AG04449 (cell line): ENCODE measurements at places on chromosomes 5 and 9.

GRCh38 chr9:82673919-82674318 is 389.0 kb downstream of the RASEF start:
- DNase-seq, result no peak

GRCh38 chr9:137814841-137815240 is 62.7 kb upstream of the CACNA1B start:
- no peak for DNase-seq

DNA sequence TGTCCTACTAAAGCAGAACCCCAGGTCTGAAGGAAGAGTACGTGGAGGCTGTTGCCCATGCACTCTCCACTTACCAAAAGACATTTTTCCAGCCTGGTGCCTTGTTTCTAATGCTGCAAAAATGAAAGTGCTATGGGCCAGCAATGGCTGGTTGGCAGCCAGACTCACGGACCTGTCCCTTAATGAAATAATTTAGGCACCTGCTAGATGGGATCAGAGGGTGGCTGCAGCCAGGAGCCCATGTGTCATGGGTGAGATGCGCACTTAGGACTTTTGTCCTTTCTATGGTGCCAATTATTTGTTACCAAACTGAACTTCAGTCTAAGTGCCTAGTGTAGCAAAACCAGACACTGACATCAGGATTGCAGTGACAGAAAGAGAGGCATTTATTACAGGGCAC is 276.3 kb downstream of the YTHDC2 start:
- no peak for DNase-seq

DNA sequence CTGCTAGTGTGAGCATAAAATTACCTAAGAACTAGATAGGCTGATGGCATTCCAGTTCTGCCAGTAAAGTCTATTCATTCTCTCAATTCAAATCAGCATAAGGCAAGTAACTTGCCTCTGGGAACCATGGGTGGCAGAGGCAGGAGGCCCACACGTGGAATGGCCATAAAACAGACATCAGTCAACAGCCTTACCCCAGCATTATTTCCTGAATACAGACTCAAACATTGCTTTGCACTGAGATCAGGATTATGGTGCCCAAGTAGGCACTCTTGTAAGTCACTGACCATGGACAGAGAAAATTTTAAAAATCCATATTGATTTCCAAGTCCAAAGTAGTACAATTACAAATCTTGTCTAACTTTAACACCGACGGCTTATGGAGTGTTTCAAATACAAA is 157.7 kb downstream of the NR2F1-AS1 start:
- DNase-seq, result no peak

DNA sequence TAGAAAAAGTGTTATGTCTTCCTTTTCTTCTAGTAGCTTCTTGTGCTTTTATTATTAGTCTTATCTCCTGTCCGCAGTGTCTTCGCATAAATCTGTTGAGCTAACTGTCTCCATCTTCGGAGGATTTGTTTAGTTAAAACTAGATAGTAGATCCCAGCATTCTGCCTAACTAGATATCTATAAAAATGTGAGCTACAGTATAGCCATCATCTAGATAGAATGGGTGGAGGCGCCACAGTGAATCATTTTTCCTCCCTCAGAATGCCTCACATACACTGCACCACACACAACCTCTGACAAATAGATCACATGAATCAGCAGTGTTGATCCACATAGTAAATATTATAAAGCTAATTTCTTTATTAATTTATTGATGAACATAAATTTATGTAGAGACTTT is 220.3 kb upstream of the GAS1 start:
- no peak for DNase-seq

DNA sequence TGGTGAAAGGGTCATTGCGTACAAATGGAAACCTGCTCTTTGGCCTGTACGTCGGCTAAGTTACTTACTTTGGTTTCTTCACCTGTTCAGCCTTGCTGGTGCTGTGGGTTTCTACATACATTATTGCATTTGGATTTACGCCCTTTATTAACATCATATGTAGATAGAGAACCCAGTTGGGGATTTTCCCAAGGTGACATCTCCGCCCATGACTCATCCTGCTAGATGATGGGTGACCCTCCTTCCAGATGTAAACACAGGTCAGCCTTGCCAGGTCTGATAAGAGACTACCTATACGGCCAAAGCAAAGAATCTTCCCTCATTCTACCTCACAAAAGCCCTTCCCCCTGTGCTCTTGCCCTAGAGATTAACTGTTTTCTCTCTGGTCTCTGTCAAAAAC is 360.9 kb downstream of the KDM4C start:
- DNase-seq, result no peak

- no peak for DNase-seq
Measured at GRCh38 chr5:39500551-39501175, 75.9 kb upstream of the DAB2 start.

- no peak for DNase-seq
Measured at GRCh38 chr9:20397348-20397747, 225.0 kb downstream of the MLLT3 start.

DNA sequence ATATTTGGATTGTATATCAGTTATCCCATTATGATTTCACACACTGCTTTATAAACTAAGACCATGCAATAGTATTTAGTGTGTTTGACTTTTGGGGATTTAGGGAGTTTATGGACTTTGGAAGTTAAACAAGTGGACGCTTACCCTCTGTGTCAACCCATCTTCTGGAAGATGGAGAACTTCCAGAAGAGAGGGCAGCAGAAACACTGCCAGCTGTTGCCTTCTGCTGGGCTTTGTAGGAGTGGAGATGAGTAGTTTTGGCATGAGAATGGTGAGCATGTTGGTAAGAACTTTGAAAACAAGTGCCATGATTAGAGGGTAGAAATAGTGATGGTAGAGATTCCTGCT is 2.2 kb downstream of the DNAJC25 start:
- DNase-seq, result no peak

DNA sequence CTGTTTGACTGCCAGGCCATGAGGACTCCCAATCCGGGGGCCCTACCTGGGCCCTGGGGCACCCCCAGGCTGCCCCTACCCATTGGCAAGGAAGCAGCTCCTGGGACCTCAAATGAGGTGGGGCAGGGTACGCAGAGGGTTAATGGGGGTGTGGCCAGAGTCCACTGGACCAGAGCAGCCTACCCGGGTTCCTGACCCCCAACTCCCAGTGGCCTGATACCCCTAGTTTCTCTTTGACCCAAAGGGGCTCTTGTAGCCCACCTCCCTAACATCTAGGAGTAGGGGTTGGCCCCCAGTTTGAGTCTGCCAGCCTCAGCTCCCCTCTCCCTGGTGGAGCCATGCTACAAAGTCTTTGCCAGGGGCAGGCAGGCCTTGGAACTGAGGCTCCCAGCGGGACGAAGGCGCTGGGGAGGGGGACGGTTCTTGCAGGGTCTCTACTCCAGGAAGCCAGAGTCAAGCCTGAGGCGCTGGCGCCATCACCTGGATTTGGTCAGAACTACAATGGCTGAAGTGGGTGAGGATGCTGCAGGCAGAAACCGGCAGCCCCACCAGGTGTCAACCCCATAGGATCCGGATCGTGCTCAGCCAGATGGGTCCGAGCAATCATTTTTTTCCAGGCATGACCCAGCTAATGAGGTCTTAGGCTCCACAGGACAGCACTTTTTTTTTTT is 8.4 kb upstream of the CERCAM start:
- no peak for DNase-seq

DNA sequence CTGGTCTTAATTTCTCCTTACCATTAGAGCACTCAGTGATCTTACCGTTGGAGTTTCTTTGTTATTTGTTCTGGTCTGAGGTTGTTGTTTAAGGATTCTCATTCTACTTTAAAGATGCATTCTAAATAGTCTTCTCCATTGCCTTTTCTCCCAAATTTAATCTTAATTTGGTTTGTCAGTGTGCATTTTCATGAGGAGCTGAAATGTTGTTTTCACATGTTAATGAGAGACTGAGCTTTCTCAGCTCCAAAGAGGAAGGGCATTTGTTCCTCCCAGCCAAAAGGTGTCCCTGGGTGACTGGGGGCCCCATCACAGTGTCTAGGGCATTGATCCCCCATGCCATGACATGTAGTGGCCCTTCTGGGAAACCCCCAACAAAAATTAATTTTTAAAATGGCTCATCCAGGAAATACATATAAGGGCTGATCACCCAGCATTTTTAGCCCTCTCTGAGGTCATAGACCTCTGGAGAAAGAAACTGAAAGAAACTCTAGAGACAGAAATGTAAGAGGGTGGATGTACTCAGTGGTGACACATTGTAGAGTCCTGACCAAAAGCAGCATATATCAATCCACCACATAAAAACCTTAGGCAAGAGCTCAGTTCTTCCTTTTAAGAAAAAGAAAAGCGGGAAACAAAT is 240.4 kb upstream of the RAI14 start:
- DNase-seq, result no peak

DNA sequence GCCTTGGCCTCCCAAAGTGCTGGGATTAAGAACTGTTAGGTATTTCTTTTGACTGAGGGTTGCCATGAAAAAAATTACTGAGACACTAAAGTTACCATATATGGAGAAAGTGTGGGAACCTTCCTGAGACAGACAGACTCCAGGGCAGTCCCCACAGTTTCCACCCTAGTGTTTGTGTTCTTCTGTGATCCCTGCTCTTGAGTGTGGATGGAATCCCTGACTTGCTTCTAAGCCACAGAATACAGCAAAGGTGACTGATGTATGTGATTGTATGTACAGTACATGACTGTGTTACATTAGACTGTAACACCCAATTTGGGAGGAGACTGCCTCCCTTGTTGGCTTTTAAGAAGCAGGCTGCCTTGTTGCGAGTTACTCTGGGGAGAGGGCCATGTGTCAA is 24.7 kb upstream of the ADAM19 start:
- no peak for DNase-seq

DNA sequence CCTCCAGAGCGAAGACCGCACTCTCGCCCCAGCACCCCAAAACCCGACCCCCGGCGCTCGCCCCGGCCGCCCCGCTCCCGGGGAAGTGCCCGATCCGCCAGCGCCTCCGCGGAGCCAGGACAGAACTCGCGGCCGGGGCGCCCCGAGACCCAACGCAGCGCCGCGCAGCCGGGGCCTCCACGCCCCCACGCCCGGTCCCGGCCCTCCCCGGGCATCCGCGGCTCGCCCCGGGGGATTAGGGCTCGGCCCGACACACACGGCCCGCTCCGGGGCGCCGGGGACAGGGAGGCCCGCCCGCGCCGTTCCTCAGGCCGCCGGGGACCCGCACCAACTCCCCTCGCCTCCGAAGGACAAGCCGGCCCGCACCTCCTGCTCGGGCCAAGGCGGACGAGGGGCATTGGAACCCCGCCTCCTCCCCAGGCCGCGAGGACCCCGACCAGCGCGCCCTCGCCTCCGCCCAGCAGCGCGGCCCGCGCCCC is 544 bp downstream of the FNBP1 start:
- no peak for DNase-seq

DNA sequence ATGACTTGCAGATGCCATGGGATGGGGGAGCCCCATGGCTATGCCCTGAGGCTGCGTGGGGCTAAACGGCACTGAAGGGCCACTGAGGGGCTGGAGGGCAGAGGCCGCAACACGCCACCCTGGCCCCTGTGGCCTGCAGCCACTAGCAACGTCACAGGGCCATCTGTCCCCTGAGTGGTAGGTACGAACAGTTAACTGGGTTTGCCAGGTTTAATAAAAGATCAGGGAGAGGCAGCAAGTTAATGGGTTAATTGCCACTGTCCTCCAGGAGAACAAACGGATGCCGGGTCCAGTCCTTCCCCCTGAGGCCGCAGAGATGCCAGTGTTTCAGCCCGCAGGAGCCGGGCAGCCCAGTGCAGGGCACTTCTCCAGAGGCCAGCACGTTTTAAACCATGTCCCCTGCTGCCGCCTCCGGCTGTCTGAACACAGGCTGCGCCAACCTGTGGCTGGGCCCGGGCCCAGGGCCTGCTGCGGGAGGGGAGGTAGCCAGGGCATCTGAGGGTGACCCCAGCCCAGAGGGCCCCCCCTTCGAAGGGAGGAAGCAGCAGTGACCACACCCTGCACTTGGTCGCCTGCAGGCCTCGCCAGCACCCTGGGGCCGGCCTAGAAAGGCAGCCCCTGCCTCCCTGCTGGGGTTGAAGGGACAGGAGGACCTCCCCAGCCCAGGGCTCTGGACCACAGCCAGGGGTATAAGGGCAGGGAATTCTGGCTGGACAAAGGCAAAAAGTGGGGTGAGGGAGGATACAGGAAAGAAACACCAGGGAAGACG is 227.3 kb downstream of the FANCC start:
- DNase-seq, result no peak

DNA sequence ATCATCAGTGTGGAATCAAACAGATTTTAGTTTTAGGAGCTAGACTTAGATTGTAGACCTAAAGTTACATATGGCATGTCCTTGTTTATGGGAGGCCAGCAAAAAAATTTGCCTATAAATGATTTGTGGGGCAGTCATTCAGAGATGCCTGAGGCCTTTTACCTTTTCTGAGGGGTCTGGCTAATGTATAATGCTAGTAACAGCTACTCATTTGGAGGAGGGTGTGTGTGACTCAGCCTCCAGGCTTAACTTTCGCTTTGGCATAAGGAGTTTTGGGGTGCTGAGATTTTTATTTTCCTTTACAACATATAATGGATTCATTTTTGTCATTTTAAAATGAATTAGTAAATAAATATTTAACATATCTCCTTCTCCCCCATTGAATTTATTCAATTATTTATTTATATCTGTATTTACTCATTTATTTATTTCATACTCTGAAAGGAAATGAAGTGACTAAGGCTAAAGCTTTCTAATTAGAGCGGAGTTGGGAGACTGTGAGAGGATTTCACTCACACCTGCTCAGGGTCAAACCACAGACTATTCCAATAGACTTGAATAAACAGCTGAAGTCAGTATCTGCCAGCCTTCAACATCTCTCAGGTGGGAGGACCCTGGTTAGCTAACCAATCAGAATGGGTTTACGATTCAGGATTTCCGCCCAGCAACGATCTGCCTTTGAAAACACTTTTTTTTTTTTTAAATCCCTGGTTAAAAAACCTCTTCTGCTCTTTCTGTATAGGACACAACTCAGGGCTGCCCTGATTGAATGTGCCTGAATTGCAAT is 487.5 kb upstream of the SGCD start:
- DNase-seq, result no peak

DNA sequence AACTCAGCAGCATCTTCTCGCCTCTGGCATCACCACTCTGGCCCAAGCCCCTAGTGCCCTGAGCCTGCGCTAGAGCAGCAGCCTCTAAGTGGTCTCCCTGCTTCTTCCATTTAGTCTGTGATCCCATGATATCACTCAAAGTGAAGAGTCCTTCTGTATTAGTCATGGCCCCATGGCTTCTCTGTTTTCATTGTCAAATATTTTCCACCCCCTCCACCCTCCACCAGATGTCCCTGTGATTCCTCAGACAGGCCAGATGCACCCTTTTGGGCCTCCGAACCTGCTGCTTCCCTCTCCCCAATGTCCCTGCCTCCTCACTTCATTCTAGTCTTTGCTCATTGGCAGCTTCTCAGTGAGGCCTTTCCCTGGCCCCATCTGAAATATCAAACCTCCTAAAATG is 299.2 kb downstream of the SPOCK1 start:
- no peak for DNase-seq

DNA sequence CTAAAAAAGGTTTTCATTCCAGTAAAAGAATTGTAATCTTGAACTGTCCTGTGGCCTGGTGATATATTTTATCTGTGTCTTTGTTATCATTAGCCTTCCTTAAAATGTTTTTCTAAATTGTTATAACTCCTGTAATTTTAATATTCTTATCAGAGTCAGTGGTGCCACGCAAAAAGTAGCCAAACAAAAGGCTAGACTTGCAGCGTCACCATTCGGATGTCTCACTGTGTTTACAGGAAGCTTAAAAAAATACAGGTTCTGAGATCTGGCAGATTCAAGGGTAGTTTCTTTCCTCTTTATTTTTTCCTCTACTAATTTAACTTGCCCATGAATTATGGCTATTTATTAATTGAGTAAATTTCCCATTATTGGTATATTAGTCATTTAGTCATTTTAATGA is 362.3 kb downstream of the MAT2B start:
- DNase-seq, result no peak
